HL-60 (cell line): ENCODE measurements at places on chromosomes 11 and 22.

DNA sequence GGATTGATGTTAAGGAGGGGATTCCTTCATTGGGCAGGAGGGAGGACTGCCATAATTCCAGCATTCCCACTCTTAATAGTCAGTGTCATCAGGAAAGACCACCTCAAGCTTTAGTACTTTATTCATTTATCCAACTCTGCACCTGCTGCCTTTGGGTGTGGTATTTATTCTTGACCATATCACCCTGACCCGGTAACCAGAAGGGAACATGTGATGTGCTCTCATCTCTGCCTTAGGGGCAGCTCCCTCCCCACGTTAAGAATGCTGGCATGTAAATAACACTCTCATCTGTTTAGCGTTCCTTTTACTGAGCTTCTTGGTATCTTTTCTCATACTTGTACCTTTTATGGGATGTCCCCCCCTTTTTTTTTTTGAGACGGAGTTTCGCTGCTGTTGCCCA is 7.7 kb downstream of the CAT start:
- DNase-seq: no peak

DNA sequence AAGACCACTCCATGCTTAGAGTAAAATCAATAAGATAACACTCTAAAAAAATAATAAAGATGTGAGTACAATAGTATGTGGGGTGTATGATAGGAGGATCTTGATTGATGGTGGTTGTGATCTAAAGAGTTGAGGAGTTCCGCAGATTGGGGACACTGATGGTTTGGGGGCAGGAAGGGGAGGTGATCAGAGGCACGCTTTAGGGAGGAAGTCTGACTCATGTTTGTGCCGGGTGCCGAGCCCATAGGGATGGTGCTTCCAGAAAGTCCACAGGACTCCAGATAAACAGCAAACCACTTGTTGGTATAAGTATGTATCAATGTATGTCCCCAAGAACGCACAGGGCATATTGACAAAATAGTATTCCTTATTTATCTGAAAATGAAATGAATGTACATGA is 27.5 kb downstream of the LINC01488 start:
- DNase-seq: no peak

DNA sequence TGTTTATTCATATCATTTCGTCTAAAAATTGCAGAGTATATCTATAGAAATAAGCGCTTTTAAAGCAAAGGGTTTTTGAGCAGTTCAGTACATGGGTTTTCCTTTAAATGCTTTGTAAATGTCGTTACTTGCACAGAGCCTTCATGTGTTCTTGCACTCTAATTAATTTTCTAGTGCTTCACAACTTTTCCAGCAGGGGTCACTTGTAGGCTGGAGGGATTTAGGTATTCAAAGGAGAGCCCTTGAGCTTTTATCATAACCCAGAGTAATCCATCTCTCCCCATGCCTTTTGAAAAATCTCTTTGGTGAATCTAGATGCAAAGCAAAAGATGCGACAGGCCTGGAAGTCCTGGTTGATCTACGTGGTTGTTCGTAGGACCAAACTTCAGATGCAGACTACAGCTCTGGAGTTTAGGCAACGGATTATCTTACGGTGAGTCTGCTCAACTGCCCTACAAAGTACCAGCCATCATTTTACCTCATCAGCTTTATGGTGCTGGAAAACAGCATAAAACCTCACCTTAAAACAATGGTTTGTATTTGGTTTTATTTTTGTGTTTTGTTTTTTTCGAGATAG is 60.4 kb downstream of the SFI1 start:
- no peak for DNase-seq

GRCh38 chr11:77086521-77087472 is 15.8 kb upstream of the OMP start:
- DNase-seq: no peak

DNA sequence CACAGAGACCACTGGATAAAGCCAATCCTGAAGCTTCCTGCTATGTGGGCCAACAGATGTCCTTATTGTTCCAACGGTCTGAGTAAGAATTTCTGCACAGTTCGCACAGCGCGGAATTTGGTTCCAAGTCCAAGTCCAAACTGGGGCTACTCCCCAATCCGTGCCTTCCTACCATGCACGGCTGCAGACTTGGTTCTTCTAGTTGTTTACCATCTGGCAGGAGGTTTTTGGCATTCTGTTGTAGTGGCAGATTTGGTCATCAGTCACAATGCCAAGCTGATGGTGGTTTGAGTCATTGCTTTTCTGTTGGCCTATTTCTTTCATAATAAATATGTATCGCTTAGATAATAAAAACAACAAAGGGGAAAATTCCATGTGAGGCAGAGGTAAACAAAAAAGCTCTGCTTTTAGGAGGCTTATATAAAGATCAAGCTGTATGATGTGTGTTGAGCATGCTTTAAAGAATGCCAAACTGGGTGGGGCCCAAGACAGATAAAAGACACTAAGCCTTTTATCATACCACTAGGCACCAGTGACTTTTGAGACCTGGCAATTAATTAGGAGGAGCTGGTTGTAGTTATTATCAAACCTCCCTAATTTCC is 52.5 kb upstream of the SYN3 start:
- DNase-seq: no peak
